ENCODE measurements at places on chromosomes 6 and 20. TPM values are rescaled to one million over a fixed set of nuclear protein-coding genes. Genes with fewer than 3 reads are reported as not detected.

DNA sequence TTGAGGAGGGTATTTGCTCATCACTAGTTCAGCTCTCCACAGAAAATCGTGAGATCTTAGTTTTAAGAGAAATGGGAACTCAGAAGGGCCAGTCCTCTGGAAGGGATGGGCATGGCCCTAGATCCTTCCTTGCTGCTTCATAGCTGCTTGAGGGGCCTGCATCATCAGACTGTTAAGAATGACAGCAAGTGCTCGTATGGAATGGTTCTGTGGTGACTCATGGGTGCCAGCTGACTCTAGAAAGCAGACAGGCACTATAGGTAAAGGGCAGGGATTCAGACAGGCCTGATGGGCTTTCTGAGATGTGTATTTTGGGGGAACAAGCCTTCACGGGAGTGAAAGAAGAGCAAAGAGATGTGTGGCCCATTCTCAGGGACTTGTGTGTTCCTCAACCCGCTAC, 90.8 kb downstream of the MYLK4 start:
- no peaks in the 10 kb centered on the region for H3K36me3 ChIP-seq
- no peak overlapping the region for H3K27ac ChIP-seq
- no peaks in the 10 kb centered on the region for H3K27me3 ChIP-seq
- H3K4me3 ChIP-seq = no peak overlapping the region

DNA sequence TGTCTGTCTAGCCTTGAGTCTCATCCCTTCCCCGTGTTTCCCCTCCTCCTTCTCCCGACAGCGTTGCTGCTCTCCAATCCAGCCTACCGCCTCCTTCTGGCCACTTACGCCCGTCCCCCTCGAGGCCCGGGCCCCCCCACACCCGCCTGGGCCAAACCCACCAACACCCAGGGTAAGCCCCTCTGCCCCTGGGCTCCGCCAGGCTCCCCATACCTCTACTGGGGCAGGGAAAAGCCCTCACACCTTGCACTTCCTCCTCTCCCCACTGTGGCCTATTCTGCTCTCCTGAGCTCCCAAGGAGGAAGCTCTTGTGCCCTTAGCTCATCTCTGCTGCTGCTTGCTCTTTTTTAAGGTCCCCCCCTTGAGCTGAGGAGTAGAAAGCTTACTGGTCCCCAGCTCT, 11.0 kb downstream of the DDR1 start:
- H3K27me3 ChIP-seq = no peaks in the 10 kb centered on the region
- H3K4me1 ChIP-seq = no peaks in the 10 kb centered on the region
- peaks cover 94% of the 10 kb centered on the region for H3K36me3 ChIP-seq
- H3K27ac ChIP-seq = no peak overlapping the region
- DNase-seq = no peak

- no peak overlapping the region for H3K4me3 ChIP-seq
- H3K27ac ChIP-seq = no peak overlapping the region
- no peak for DNase-seq
- peaks cover 18% of the 10 kb centered on the region for H3K4me1 ChIP-seq
These were observed 74.3 kb downstream of the ARID1B start for GRCh38 chr6:156851454-156851921.

DNA sequence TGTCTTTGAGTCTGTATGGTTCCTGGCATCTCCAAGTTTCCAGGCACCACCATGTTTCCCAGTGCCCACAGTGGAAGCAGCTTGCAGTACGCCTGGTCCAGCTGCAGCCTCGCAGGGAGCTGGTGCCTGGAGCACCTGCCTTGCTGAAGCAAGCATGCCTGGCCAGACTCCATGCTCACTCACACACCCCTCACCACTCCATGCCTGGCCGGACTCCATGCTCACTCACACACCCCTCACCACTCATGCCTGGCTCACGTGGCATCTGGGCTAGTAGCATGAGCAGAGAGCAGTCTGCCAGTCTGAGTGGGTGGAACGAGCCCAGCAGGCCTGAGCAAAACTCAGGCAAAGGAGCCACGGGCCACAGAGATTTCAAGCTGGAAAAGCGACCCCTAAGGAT, 214.3 kb downstream of the TFAP2C start:
- H3K4me1 ChIP-seq = no peaks in the 10 kb centered on the region
- no peak for DNase-seq
- H3K36me3 ChIP-seq = no peaks in the 10 kb centered on the region
- H3K4me3 ChIP-seq = no peak overlapping the region
- H3K27ac ChIP-seq = no peak overlapping the region

DNA sequence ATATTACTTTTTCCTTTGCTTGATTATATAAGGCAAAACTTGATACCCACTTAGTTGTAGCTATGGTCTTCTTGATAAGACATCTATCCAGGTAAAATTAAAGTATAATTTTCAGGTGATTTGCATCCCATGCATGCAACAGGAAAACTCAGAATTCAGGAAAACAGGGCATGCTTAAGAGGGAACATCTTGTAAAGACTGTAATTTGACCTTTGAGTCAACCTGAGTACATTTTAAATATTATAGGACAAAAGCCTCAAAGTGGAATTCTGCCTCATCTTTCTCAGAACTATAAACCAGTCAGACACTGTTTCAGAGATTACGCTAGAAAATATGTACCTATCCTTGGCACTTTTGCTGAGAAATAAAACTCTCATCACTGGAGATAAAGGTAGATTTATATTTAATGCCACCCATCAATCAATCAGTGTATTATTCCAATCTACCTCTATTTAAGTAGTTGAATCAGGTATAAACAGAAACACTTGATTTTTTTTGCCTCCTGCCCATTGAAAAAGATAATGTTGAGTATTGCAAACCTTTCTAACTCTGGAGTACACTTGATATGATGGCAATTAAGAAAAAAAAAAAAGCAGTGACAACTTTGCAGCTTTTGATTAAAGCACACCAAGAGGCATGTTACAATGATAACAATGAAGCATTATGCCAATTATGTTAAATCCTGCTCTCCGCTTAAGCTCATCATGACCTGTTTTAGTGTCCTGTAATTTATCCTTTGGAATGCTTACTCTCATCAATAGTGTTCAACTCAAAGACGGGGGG, 2.8 kb downstream of the CITED2 start:
- H3K4me1 ChIP-seq = no peaks in the 10 kb centered on the region
- H3K36me3 ChIP-seq = peaks cover 16% of the 10 kb centered on the region
- H3K27me3 ChIP-seq = no peaks in the 10 kb centered on the region
- no peak for DNase-seq

- H3K27me3 ChIP-seq = no peaks in the 10 kb centered on the region
- no peak for DNase-seq
- no peaks in the 10 kb centered on the region for H3K4me1 ChIP-seq
These were observed 60.8 kb downstream of the UBR2 start for GRCh38 chr6:42624601-42625000.

DNA sequence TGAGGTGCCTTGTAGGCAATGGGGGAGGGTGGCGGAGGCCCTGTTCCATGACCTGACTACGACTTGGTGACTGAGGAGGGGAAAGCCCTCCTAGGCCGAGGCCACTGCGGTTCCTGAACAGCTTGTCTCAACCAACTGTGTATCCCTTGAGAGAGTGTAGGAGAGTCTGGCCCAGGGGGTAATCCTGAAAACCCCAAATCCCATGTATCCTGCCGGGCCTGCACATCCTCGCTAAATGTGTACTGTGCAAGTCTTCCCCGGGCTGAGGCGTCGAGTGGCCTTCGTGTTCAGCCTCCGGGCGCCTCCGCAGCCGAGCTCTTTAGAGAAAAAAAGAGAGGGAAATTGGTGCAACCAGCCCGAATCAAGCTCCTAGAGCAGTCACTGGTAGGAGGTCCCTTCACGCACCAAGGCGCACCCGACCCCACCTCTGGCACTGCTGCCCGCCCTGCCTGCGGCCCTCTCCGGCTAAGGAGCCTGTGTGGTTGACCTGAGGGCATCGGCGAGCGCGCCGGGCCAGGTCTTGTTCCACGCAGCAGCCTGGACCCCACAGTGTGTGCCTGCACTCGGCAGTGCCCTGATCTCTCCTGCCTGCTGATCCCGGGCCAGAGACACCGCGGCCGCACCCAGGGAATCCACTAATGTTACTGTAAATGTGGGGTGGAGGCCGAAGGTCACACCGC, 7.3 kb downstream of the SIM1 start:
- no peak overlapping the region for H3K4me3 ChIP-seq
- no peak for DNase-seq
- peaks cover 46% of the 10 kb centered on the region for H3K27me3 ChIP-seq
- H3K36me3 ChIP-seq = no peaks in the 10 kb centered on the region

- no peaks in the 10 kb centered on the region for H3K4me1 ChIP-seq
- no peak overlapping the region for H3K4me3 ChIP-seq
- DNase-seq = no peak
- no peaks in the 10 kb centered on the region for H3K36me3 ChIP-seq
These were observed 6.9 kb upstream of the VEGFA start for GRCh38 chr6:43762966-43763695.

DNA sequence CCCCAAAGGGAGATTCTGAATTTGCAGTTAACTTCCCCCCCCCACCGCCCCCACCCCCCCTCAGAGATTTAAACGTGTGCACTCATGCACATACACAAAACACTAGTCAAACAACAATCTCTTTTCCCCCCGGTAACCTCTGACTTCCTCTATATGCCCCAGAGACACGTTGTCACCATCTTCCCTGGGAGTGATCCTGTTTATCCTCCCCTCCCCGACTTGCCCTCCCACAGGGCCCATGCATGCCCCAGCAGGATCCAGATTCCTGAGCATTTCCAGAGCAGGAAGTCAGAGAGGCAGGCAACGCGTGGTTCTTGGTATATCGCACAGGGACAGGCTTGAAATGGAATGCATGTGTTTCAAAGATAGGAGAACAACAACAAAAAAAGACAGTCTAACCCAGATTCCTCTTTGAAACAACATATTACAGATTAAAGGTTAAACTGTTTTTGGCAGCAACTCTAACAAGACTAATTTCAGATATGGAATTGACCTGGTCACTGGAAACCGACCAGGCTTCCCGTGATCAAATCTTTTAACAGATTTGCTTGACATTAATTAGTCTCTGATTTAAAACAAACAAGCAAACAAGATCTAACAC, 1.3 kb downstream of the BLCAP start:
- no peak for DNase-seq
- H3K27me3 ChIP-seq = no peaks in the 10 kb centered on the region
- no peaks in the 10 kb centered on the region for H3K4me1 ChIP-seq
- H3K27ac ChIP-seq = peak overlapping the region; percentile 96

DNA sequence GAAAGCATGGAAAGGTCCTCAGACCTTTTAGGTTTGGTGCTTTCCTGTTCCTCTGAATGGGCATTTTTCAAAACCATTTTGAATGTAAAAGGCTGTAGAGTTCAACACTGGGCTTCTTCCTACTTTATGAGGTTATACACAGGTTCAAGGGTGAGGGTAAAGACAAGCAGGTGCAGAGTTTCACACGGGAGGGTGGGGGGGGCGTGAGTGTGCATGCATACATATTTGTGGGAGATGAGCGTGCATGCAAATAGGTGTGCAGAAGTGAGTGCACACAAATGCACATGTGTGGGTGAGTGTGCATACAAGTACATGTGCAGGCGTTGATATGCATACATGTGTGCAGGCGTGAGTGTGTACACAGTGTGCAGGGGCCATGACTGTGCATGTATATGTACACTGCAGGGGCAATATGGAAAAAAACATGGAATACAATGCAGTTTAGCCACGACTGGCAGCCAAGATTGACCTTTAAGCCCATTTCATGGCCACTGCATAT, 183.1 kb downstream of the GMPR start:
- no peak for DNase-seq
- no peaks in the 10 kb centered on the region for H3K36me3 ChIP-seq
- H3K4me1 ChIP-seq = peaks cover 26% of the 10 kb centered on the region
- peak overlapping the region; percentile 48 for H3K27ac ChIP-seq

DNA sequence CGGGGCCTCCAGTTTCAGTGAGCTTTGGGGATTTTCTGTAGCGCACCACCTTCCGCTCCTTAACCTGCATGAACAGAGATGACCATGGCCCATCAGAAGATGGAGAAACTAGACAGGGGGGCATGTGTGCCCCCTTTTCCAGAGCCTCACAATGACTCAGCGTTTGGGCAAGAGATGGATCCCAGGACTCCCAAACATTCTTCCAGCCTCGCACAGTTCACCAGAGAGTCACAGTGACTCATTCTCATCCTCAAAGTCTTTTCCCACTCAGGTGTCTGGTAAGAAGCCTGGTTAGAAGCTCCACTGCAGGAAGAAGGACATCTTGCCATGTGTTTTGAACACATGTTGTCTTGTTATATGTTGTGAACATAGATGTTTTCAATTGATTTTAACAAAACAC, 76.2 kb upstream of the FRMD1 start:
- no peaks in the 10 kb centered on the region for H3K36me3 ChIP-seq
- H3K27me3 ChIP-seq = no peaks in the 10 kb centered on the region
- no peak overlapping the region for H3K4me3 ChIP-seq
- no peak for DNase-seq

CLIC5 gene
- 128 TPM for total RNA-seq

ZNF512B gene
- 6.6 TPM for total RNA-seq

DNAAF9 gene
- total RNA-seq = 6.5 TPM

NKAIN4 gene
- total RNA-seq = not detected
